ENCODE measurements at places on chromosomes 2 and 18.

GRCh38 chr18:62354151-62354550 lies 29.0 kb downstream of the TNFRSF11A start:
- DNase-seq = no peak

- DNase-seq = no peak
Observed at GRCh38 chr2:38797250-38797676, 19.3 kb downstream of the GEMIN6 start.

GRCh38 chr18:9762526-9762925 lies 54.4 kb downstream of the RAB31 start:
- no peak for DNase-seq

DNA sequence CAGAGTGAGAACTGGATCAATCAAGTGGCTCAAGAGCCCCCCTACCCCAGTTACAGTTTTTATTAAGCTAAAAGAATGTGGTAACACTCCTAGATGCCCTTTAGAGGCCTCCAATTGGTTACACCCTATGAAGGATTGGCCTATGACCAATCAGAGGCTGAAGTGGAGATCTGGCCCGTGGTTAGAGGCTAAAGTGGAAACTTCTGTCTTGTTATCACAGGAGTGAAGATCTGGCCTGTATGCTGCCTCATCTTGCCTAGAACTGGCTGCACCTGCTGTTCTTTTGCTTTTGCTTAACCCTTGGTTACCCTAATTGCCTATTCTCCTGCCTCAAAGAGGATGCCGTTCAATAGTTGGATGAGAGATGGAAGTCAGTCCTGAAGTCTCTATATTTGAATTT lies 100.1 kb upstream of the MAP2 start:
- no peak for DNase-seq

GRCh38 chr2:23916727-23917405 lies 10.1 kb downstream of the ATAD2B start:
- no peak for DNase-seq

DNA sequence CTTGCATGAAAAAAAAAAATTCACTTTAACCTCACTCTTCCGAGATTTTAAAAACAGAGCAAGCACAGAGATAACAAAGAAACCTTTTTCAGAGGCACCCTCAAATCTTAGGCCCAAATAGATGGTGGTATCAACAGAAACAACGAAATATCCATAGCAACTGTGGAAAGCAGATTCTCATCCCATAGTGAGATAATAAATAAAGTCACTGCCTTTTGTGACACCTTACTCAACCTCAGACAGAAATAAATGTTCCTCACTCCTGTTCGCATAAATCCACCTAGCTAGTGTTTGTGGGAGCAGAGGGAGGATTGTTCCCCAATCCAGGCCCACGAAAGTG lies 60.9 kb upstream of the RTN4 start:
- no peak for DNase-seq

GRCh38 chr2:202530038-202530437 lies 104.7 kb upstream of the FAM117B start:
- DNase-seq = no peak

DNA sequence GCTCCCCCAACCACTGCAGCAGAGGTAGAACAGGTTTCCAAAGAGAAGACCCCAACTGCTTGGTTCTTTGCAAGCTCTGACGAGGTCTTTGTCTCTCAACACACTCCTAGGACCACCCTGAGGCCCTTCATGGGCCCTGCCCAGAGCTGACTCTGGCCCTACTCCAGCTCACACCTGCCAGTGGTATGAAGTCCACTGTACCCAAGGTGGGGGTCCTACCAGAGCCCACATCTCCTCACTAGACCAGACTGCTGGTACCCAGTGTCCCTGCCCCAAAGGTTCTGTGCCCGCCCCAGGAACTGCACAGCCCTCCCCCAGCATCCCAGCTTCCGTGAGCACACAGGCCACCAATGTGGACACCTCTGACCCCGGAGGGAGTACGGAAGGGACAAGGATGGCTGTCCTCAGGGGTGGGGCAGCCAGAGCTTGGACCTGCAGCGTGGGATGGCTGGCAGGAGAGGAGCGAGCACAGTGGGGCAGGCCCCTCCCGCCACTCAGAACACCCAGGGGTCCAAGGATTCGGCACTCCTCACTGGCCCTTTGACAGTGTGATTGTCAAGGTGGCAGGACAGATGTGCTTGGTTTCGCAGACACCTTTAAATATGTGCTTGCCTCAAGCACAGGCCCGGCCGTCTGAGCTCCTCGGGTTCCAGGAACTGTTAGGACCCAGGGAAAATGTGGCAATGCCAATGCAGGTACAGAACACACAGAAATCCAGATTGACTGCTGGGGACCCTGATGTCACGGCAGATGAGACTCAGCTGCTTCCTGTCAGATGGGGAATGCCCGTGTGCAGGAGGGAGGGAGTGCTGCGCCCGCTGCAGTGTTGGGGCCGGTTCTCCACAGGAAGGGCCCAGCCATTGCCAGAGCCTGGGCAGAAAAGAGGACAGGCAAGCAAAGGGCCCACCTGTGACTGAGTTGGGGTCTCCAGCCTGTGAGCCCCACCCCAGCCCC lies 51.2 kb downstream of the MTERF4 start:
- no peak for DNase-seq

GRCh38 chr2:110650346-110650745 lies 27.5 kb downstream of the BUB1 start:
- DNase-seq = no peak

GRCh38 chr18:44870631-44871502 lies 190.2 kb downstream of the SETBP1 start:
- no peak for DNase-seq

- no peak for DNase-seq
Observed at GRCh38 chr18:59697236-59697932, at the start of gene CCBE1. CCBE1 (minus strand) TSS chr18:59697423.

DNA sequence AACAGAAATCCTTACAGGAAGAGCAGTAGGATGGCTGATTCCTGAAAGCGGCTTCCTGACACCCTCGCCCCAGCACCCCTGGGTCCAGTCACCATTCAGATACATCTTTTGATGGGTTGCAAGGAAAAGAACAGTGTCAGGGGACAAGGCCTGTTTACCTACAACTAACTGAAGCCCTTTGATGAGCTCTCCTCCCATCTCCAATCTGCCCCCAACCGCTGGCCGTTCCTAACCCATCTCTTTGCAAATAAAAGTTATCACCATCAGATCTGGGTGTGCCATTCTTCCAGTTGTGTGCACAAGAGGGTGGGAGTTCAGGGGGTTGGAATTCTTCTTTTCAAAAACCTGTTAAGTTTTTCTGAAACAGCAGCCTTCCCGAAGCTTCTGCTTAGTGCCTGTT lies 48.9 kb downstream of the ARL4C start:
- no peak for DNase-seq

DNA sequence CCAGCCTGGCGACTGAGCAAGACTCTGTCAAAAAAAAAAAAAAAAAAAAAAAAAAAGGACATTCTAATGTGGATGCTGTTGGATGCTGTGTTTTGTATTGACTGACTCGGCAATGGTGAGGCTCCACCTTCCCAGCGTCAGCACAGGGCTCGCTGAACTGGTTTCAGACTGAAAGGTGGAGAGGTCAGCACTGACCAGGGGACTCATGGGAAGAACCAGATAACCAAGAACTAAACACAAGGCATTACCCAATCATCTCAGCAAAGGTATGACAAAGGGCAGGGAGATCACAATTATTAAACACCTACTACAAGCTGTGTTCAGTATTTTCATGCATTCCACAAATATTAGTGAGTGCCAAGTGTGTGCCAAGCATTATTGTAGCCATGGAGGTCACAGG lies 103.2 kb downstream of the LRATD1 start:
- no peak for DNase-seq

- DNase-seq = no peak
Observed at GRCh38 chr2:200477667-200478131, 32.2 kb downstream of the KCTD18 start.

GRCh38 chr2:112141626-112142007 lies 3.4 kb downstream of the FBLN7 start:
- DNase-seq = no peak

DNA sequence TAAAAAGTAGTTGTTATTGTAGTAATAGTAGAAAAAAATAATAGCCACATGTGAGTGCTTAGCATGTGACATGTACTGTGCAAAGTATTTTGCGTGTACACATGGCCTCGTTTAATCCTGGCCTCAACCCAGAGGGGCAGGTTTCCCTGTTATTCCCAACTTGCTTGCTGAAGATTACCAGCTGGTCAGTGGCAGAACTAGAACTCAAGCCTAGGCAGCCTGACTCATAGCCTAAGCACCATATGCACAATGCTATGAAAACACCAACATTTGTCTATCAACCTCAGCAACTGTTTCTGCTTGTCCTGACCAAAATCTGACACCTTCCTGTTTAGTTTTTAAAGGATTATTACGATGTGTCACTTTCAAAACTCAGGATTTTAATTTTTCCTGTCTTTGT lies 234.9 kb upstream of the SMAD7 start:
- no peak for DNase-seq

DNA sequence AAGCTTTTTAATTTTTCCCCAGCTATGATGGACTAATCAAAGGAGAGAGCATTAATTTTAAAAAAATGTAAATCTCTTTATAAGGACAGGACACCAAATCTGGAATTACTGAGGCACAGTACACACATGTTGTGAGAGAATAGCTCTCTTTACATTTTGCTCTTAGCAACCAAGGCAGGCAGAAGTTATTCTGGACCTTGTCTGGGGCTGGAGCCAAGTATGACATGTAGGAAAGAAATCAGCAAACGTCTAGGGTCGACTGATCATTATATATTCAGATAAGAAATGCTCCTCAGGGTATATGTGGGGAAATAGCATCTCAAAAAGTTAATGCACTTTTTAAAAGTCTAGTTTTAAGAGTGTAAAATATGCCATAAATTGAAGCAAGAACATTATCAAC lies 1330.0 kb upstream of the CELF4 start:
- DNase-seq = no peak

- no peak for DNase-seq
Observed at GRCh38 chr2:11805920-11806319, 59.5 kb downstream of the LPIN1 start.

- DNase-seq = no peak
Observed at GRCh38 chr2:16319551-16320121, 346.0 kb downstream of the CYRIA start.
